Activated CD4-positive, alpha-beta T cell treated with anti-CD3 and anti-CD28 coated beads for 4 hours (primary cell): ENCODE measurements at places on chromosomes 16 and 17.

DNA sequence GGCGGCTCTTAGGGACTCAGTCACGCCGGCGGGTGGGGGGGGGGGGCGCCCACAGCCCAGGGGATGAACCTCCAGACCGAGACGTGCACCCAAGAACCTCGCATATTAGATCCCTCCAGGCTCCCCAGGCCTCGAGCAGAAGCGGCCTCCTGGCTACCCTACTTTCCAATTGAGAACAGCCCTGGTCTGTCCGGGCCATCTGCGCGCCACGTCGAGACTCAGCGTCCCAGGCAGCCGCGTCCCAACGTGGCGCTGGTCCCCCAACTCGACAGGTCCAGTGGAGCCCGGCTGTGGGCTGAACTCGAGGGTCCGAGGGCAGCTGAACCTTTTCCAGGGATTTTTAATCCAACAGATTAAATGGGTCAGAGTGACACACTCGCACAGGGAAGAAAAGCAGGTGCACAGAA is 2.3 kb upstream of the IRX3 start:
- DNase-seq: no peak

GRCh38 chr17:31745964-31746600 is 113.0 kb downstream of the COPRS start:
- DNase-seq: no peak

GRCh38 chr16:3716831-3717234 is 491 bp downstream of the TRAP1 start:
- DNase-seq: peak; percentile 37

DNA sequence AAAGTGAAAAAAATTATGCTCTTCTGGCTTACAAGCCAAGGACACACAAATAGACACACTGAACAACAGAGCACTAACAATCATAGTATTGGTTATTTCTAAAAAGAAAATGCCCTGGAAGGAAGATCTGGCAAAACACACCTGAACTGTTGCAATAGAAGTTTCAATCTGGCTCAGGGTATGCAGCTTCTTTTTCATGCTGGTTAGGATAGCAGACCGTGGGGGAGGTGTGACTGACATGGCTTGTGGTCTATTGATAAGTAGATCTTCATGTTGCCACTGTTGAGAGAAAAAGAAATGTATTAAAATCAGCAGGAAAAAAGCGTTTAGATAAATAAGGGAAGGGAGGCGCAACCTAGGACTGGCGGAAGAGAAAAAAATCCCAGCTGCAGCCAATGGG is 26.5 kb upstream of the ARL6IP1 start:
- no peak for DNase-seq
